ENCODE measurements at places on chromosomes 12 and 14. TPM values are rescaled to one million over a fixed set of nuclear protein-coding genes. Genes with fewer than 3 reads are reported as not detected.

GRCh38 chr12:77013091-77013490 lies 52.3 kb downstream of the E2F7 start:
- no peak for ATAC-seq

- ATAC-seq, result no peak
Measured at GRCh38 chr14:59342516-59343484, 122.4 kb downstream of the GPR135 start.

GRCh38 chr14:24270537-24271133 lies 762 bp downstream of the RABGGTA start:
- no peak for ATAC-seq

The BDKRB1 gene
- total RNA-seq, result not detected

DNA sequence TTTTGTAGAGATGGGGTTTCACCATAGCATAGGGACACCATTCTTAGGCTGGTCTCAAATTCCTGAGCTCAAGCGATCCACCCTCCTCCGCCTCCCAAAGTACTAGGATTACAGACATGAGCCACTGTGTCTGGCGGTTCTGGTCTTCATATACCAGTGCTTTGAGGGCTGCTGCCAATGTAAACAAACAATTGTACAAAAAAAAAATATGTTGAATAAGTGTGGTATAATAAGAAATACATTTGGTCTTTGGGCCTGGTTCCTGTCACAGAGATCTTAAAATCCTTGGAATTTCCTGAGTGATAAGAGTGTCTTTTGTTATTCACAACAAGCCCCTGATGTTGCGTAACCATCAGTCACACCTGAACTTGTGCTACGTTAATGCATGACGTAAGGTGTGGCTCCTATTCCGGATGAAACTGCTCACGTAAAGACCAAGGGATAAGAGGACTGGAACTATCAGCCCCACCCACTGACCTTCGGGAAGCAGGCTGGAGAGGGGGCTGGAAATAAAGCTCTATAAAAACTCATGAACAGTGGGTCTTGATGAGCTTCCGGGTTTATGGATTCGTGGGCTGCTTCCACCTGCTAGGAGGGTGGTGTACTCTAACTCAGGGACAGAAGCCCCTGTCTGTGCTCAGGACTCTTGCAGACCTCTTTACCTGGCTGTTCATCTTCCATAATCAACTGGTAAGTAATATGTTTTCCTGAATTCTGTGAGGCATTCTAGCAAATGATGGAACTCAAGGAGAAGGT lies 16.5 kb upstream of the RIMKLB start:
- no peak for ATAC-seq

- no peak for ATAC-seq
Measured at GRCh38 chr12:40672741-40673271, 19.4 kb upstream of the CNTN1 start.

The C12orf54 gene
- not detected for total RNA-seq

GRCh38 chr12:131642101-131642540 lies 68.8 kb upstream of the SFSWAP start:
- ATAC-seq, result peak; percentile 88

DNA sequence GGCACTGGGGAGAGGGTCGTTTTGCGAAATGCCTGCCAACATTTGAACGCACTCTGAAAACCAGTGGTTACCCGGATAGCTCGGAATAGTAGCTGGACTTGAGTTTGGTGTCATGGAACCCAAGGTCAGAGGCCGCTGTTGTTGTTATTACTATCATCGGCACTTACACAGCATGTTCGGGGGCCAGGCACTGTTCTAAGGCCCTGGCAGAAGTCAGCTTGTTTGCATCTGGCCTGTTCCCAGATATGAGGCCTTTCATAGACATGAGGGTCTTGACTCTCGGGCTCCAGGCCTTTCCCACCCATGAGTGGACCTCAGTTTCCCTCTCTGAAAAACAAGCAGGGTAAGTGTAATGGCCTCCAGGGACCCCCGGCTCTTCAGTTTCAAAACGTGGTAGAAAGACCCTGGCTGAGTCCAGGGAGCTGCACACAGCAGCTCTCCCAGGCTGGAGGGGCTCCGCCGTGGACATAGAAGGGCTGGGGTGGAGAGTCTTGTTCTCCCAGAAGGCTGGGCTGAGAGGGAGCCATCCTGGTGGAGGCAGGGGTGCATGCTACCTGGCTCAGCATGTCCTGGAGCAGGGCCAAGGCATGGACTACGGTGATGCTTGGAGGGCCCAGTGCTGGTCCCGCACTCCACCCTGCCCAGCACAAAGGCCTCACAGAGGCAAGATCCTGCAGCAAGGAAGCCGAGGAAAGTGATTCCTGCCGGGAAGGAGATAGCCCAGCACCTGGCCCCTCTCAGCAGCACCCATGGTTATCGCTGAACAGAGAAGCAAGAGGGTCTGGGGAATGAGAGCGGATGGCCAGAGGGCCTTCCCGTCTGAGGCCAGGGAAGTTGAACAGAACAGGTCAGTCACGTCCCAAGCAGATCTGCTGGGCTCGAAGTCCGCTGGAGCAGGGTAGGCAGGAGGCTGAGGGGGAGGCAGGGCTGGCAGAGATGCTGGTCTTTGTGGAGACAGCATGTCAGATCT lies 63.5 kb upstream of the C14orf180 start:
- ATAC-seq, result no peak

The OR6C2 gene
- not detected for total RNA-seq

- ATAC-seq, result no peak
Measured at GRCh38 chr12:78208092-78208491, 377.4 kb downstream of the NAV3 start.

DNA sequence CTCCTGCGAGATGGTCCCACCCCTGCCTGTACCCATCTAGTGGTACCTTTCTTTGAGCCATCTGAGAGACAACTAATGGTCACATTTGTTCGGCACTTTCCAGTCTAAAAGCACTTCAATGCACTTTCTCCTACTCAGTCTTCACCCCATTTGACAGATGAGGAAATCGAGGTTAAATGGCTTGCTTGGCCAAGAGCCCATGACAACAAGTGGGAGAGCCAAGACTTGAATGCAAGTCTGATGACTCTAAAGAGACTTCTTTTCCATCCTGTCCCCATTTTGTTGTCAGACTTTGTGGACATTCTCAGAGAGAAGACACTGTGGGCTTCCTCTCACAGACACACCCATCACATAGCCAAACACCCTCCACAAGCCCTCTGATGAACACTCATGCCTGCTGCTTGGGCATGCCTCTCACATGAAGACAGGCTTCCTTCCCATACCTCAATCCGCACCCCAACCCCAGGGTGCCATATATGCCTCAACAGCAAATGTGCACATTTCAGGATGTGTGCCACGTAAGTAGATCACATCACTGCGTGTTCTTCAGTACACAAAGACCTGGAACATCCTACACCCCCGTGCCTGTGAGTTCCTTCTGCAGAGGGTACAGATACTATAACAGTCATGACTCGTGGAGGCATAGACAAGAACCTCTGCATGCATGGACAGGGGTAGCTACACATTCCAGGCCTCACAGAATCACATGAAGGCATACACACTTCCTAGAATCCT lies 805 bp downstream of the MYH7 start:
- ATAC-seq, result no peak

GRCh38 chr12:60123557-60123956 lies 527.7 kb downstream of the SLC16A7 start:
- ATAC-seq, result no peak

DNA sequence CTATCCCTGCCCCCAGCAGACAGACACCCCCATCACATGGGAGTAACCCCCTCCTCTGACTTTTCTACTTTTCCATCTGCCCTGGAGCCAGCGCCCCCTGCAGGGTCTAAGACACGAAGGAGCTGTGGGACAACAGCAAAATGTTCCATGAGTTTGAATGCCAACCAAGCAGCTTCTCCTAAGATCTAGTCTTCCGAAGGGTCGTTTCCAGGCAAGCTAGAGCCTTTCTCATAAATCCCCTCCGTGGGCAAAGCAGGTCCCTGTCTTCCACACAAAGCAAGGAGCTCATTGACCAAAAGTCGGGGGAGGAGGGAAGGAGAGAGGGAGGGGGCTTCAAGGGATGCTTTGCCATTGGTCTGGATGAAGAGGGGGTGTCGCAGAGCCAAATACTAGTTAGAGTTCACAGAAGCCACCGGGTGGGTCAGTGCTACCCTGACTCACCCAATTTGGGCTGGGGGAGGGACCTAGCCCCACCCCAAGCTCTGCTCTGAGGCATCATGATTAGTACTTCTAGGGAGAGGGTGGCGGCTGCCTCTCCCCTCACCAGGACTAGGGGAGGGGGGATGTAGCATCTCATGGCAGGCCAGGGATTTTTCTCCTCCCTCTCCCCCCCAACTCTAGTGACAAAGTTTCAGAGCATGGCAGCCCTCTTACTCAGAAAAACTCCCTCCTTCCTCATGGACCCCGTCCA lies 1.6 kb downstream of the MSI1 start:
- ATAC-seq, result peak; percentile 17

GRCh38 chr14:48391661-48392060 lies 716.3 kb upstream of the MDGA2 start:
- ATAC-seq, result no peak

- no peak for ATAC-seq
Measured at GRCh38 chr14:103594265-103594664, 31.5 kb downstream of the COA8 start.

DNA sequence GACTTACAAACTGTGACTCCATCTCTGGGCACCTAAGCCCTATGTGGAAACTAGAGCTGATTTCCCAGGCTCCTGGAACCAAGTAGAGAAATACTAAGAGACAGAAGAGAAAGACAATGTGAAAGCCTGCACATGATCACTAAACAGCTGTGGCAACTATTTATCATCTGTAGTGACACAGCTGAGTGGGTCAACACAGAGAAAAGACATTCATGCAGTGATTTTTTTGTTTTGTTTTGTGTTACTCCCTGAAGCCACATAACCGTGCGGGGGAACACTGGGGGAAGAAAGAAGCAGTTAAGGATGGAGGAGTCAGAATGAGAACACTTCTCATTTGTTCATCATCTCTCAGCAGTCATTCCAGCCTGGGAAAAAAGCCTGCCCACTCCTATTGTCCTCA lies 1.5 kb downstream of the PRR4 start:
- ATAC-seq, result no peak

DNA sequence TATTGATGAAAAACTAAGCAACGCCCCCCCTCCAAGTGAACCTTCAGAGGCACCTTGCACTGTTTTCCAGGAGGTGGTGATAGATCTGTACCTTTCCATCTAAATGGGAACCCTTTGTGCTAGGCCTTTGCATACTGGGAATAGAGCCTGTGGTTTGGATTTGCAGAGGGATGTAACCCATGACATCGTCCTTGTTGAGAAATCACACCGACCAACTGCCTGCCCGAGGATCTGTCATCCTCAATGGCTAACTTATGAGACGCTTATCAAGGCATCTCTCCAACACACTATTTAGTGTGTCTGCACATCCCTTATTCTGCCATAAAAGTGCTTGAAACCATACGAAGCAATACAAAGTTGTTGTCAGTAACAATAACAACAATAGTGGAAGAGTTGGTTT lies 22.9 kb downstream of the NTN4 start:
- ATAC-seq, result no peak

GRCh38 chr12:14540801-14541462 lies 26.8 kb downstream of the PLBD1 start:
- ATAC-seq, result peak; percentile 93

The GLIPR1L1 gene
- total RNA-seq, result not detected

GRCh38 chr12:5232291-5232690 lies 188.6 kb downstream of the KCNA5 start:
- no peak for ATAC-seq

The TOGARAM1 gene
- 5.0 TPM for total RNA-seq

- ATAC-seq, result no peak
Measured at GRCh38 chr12:119710374-119710964, 42.5 kb downstream of the PRKAB1 start.

GRCh38 chr12:88420457-88420856 lies 159.8 kb downstream of the KITLG start:
- ATAC-seq, result peak; percentile 63

DNA sequence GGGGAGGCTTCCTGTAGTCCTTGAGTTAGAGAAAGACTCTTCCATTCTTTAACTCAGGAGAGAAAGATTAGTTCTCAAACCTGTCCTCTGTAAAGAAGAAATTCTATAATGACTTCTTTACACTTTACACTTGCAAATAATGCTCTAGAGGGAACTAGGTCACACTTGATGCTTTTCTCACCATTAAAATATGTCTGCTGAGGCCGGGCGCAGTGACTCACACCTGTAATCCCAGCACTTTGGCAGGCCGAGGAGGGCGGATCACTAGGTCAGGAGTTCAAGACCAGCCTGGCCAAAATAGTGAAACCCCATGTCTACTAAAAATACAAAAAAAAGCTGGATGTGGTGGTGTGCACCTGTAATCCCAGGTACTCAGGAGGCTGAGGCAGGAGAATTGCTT lies 6.3 kb downstream of the NTN4 start:
- ATAC-seq, result no peak

DNA sequence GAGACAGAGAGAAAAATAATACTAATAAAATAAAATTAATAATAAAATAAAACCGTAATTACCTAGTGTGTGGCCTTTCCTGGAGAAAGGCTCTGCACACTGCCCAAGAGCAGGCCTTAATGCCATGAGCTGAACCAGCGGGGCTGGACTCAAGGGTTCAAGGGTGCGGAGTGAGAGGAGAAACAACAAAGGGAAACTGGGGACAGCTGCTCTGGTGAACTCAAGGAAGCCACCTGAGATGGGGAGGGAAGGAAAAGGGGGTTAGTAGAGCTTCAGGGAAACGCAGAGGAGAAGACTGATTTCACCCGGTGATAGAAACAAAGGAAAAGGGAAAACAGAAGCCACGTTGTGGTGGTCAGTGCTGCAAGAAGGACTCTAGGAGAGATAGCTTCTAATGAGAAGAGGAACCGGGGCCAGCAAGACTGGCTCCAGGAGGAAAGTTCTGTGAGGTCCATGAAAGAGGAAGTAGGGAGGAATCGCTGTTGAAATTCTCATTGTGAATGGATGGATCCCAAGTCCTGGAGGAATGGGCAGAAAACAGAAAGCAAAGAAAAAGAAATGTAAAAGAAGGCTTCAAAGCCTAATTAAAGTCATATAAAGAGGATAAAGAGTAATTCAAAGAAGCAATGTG lies 48.3 kb upstream of the BCL2L14 start:
- no peak for ATAC-seq

Measured in activated T-helper 17 cell treated with anti-CD3 and anti-CD28 coated beads, Interleukin-2, amount 50 U/mL, for 72 hours (primary cell).